T-helper 2 cell (primary cell): ENCODE measurements at places on chromosomes 7 and 10.

- DNase-seq: no peak
Measured at GRCh38 chr10:128071417-128071782, 54.8 kb downstream of the MKI67 start.

GRCh38 chr10:51000976-51001375 is 73.3 kb upstream of the PRKG1 start:
- no peak for DNase-seq

DNA sequence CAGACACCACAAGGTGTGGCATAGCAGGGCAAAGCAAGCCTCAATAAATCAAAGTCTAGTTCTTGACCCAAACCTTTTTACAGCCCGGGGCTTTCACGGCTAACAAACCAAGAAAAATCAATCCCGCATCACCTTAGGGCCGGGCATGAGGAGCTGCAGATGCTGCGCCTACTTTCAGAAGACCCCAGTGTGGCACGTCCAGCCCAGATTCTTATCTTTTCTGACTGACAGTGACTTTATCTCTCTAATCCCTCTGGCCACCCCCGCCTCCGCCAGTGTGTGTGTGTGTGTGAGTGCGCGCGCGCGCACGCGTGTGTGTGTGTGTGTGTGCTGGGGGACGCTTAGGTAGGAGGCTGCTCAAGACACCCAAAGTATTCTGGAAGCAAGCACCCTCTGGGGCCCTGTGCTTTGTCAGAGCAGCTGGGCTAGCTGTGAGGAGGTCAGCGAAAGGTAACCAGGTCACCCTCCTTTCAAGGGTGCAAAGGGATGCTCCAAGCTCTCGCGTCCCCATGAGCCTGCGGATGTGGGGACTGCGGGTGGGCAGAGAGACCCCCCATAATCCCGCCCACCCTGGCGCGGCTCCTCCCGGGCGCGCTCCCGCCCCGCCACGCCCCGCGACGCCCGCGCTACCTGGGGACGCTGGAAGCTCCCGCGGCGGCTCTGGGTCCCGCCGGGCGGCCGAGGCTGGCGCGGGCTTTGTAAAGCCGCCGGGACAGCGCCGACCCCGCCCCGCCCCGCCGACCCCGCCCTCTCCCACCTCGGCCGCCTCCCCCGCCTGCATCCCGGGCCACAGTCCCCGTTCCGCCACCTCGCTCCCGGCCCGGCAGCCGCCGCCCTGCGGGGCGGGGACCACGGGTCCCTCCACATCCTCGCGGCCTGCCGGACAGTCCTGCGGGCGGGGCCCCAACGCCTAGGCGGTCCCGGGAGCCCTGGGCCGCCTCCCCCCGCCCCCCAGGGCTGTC is 57.1 kb upstream of the RHOBTB1 start:
- no peak for DNase-seq

DNA sequence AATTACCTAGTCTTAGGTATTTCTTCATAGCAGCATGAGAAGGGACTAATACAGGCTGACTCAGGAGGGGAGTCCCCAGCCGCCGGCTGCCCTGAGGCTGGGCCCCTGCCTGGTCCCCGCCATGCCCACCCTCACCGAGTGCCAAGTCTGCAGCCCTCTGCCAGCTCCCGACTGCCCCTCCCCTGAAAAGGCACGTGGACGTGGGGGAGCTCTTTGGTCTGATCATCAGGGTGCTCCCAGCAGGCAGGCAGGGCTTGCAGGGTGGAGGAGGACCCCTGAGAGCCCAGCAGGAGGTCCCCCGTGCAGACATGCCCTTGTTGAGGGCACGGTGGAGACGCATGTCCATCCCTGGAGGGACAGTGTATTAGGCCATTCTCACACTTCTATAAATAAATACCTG is 110.9 kb downstream of the UNCX start:
- DNase-seq: no peak

DNA sequence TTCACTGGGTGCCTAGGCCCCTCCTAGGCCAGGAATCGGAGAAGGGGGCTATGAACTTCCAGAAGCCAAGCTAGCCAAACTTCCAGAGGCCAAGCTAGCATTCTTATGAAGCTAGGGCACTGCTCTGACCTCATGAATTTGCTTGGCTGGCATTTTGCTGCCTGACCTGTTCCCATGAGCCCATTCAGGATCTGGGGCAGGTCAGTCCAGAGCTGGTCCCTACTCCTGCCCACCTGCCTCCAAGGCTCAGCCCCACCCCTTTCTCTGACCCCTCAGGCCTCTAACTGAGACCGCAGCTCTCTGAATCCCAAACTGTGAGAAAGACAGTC is 1.3 kb upstream of the PPIF start:
- no peak for DNase-seq

DNA sequence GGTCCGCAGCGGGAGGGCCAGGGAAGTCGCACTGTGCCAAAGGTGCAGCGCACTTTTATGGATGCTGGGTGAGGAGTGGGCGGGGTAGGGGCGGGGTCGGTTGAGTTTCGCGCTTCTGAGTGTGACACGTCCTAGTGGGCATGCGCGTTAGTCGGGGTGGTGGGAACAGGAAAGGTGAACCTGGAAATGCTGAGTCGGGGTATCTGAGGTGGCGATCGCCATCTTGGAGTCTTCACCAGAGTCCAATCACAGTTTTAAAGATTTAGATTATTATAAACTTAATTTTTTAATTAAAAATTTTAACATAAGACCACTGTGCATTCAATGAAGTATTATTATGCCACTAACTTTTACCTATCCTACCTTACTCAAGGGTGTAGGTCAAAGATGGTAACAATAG is 45.7 kb downstream of the ZNF138 start:
- DNase-seq: no peak

DNA sequence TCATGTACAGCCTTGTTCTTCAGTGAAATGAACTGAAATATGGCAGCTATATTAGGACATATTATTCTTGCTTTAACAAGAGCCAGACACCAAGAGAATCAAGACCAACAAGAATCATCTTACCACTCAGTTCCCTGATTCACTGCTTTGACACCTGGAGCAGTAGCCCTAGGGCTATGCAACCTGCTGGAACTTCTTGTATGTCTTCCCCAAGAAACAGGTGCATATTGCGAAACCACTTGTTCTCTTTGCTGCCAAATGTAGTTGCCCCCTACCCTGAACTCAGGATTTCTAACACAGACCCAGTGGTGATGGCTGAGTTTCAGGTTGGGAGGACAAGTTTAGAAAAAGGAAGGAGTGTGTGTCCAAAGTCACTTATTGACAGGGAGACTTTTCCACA is 46.1 kb downstream of the WIPF3 start:
- no peak for DNase-seq

DNA sequence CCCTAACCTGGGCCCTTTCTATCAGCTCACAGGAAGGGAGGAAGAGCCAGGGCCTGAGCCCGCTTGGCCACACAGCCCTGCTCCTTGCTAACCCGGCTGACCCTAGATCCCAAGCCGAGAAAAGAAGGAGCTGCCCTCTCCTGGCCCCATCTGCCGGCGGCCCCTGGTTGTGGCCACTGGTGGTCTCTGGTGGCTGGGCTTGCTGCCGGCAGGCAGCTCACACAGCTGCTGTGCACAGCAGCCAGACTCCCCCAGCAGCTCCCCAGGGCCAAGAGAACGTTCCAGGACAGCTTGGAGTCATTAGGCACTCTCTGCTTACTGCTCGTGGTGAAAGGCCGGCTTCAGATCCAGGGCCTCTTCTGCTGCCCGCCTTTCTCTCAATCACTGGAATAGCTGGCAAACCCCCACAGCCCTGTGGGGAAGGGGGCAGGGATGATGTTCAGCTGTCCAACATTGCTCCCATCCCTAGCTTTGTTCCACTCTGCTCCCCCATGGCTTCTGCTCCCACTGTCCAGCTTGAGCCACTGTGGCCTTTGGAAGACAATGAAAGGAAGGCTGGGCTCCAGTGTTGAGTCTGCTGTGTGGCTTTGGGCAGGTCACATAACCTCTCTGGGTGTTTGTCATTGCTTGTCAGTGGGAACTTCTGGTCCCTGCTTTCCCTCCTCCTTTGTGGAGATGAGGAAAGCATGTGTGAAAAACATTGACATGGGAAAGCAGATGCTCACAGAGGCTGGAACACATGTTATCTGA is 35.4 kb upstream of the COL13A1 start:
- DNase-seq: no peak

- DNase-seq: no peak
Measured at GRCh38 chr7:23222439-23223030, 24.0 kb upstream of the GPNMB start.

GRCh38 chr10:90317172-90317571 is 540.7 kb downstream of the HTR7 start:
- DNase-seq: no peak

GRCh38 chr7:54476609-54477008 is 65.6 kb upstream of the VSTM2A start:
- DNase-seq: no peak

- DNase-seq: no peak
Measured at GRCh38 chr10:77544617-77545016, 93.0 kb downstream of the KCNMA1 start.
